Esophagus muscularis mucosa (tissue), 4 donors: ENCODE measurements at places on chromosomes 5 and 9. TPM values are rescaled to one million over a fixed set of nuclear protein-coding genes. Genes with fewer than 3 reads are reported as not detected.

The SLC45A2 gene
- 0.26 TPM for total RNA-seq

The SOX30 gene
- total RNA-seq: not detected

The NR2F1 gene
- 40.9 TPM for total RNA-seq

The PTCH1 gene
- total RNA-seq: 25.1 TPM

The SEMA5A gene
- total RNA-seq: 5.6 TPM

The CRB2 gene
- total RNA-seq: not detected
